Right forelimb (tissue), 1 donor: ENCODE measurements at places on chromosomes 4 and X.
A peak's percentile ranks its signal among the peaks of the same experiment; 100 is the strongest.

- no peak for DNase-seq
Measured at GRCh38 chrX:107712231-107713202, 63.1 kb downstream of the TSC22D3 start.

DNA sequence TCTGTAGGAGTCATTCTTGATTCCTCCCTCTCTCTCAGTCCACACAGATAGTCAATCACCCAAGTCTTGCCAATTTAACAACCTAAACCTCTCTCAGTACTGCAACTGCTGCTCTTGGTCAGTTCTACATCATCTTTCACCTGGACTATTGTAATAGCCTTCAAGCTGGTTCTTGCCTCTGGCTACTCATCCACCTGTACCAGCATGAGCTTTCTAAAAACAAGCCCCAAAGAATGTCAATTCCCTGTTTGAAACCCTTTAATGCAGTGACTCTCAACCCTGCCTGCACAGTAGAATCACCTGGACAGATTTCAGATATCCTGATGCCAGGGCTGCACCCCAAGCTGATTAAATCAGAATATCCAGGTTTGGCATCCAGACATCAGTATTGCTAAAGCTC, 48.3 kb downstream of the VGLL1 start:
- DNase-seq, result no peak

- no peak for DNase-seq
Measured at GRCh38 chr4:165953181-165953580, 80.1 kb downstream of the TLL1 start.

- DNase-seq, result no peak
Measured at GRCh38 chr4:85265234-85265633, 209.7 kb upstream of the ARHGAP24 start.

GRCh38 chr4:140876615-140877364, 120.6 kb upstream of the TBC1D9 start:
- no peak for DNase-seq

DNA sequence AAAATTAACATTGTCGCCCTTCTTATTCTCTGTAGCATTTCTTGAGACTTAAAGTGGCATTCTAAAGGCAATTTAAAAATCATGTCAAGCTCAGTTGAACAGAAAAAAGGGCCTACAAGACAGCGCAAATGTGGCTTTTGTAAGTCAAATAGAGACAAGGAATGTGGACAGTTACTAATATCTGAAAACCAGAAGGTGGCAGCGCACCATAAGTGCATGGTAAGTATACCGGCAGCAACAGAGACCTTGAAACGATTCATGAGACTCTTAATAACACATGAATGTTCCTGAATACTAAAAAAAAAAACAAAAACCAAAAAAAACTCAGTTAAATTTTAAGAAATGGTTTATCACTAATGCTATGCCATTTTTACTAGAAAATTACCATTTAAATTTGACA, 82.4 kb upstream of the HPRT1 start:
- no peak for DNase-seq

DNA sequence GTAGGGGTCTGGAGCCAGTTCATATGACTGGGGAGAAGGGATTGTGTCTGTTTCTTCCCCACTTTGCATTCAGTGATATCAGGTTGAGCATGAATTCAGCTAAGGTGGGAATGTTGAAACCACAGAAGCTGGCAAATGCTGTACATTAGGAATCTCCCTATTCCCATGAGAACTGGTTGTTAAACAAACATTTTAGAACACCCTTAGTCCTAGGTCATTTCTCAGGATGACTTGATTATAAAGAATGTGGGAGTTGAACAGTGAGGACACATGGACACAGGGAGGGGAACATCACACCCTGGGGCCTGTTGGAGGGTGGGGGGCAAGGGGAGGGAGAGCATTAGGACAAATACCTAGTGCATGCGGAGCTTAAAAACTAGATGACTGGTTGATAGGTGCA, 62.6 kb upstream of the LIMCH1 start:
- no peak for DNase-seq

GRCh38 chr4:128323401-128323800, 35.8 kb upstream of the PGRMC2 start:
- no peak for DNase-seq

- DNase-seq, result no peak
Measured at GRCh38 chrX:10725071-10725470, 104.7 kb upstream of the MID1 start.

GRCh38 chrX:153686711-153687110, 1.0 kb upstream of the SLC6A8 start:
- DNase-seq, result no peak

- DNase-seq, result no peak
Measured at GRCh38 chrX:24099394-24099793, 44.6 kb downstream of the EIF2S3 start.

- no peak for DNase-seq
Measured at GRCh38 chrX:133972916-133973315, 12.5 kb downstream of the GPC3 start.

GRCh38 chr4:82785611-82786400, 12.8 kb downstream of the SCD5 start:
- DNase-seq, result no peak

DNA sequence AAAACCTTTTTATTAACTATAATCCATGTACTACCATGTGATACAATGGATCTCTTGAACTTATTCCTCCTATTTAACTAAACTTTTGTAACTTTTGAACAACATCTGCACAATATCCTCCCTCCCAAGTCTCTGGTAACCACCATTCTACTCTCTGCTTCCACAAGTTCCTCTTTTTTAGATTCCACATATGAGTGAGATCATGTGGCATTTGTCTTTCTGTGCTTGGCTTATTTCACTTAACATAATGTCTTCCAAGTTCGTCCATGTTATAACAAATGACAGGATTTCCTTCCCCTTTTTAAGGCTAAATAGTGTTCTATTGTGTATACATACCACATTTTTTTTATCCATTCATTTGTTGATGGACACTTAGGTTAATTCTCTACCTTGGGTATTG, 28.1 kb downstream of the DCAF8L1 start:
- DNase-seq, result no peak

DNA sequence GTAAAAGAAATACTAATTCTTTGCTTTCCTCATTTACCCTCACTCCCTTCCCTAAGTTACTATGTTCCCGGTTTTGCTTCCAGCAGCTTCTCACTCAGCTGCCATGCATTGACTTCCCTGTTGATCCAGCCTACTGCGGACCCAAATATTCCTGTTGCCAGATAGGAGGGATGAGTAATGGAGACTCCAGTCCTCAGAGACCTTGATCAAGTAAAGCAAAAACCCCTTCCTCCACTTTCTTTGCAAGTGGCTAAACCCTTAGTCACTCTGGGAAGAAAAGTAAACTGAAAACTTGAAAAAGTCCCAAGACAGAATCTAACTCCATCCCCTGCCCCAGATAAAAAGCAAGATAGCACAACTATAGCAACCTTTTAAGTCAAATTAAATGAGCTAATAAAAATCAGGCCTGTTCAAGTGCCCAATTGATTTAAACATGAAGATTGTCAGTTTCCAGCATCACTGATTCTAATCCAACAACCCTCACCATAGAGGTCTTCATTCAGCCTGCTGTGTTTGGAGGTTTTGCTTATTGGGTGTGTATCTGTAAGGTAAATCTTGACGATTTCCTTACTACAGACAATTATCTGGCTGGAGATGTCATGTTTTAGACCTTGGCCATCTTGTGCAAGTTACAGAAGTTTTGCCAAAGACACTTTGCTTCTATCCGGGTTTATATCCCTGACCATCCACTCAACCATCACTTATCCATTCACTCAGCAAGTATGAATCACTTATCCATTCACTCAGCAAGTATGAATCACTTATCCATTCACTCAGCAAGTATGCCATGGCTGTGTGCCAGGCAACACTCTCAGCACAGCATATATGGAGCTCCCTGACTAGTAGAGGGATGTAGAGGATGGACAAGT, 17.6 kb downstream of the FGFBP1 start:
- peak; percentile 22 for DNase-seq

- no peak for DNase-seq
Measured at GRCh38 chrX:46202733-46203514, 342.3 kb downstream of the ZNF674 start.

DNA sequence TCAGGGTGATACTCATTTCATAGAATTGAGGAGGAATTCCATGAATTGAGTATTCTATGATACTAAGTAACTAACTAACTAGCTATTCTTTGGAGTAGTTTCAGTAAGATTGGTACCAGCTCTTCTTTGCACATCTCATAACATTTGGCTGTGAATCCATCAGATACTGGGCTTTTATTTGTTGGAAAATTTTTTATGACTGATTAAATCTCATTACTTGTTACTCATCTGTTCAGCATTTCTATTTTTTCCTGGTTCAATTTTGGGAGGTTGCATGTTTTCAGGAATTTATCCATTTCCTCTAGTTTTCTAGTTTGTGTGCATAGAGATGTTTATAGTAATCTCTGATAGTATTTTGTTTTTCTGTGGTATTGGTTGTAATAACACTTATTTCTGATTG, 70.8 kb upstream of the FREM3 start:
- DNase-seq, result no peak

- no peak for DNase-seq
Measured at GRCh38 chrX:55640854-55641253, 17.7 kb downstream of the FOXR2 start.

- no peak for DNase-seq
Measured at GRCh38 chr4:55386073-55386472, 9.7 kb upstream of the TMEM165 start.

- no peak for DNase-seq
Measured at GRCh38 chrX:115449742-115450141, 111.2 kb upstream of the PLS3 start.

DNA sequence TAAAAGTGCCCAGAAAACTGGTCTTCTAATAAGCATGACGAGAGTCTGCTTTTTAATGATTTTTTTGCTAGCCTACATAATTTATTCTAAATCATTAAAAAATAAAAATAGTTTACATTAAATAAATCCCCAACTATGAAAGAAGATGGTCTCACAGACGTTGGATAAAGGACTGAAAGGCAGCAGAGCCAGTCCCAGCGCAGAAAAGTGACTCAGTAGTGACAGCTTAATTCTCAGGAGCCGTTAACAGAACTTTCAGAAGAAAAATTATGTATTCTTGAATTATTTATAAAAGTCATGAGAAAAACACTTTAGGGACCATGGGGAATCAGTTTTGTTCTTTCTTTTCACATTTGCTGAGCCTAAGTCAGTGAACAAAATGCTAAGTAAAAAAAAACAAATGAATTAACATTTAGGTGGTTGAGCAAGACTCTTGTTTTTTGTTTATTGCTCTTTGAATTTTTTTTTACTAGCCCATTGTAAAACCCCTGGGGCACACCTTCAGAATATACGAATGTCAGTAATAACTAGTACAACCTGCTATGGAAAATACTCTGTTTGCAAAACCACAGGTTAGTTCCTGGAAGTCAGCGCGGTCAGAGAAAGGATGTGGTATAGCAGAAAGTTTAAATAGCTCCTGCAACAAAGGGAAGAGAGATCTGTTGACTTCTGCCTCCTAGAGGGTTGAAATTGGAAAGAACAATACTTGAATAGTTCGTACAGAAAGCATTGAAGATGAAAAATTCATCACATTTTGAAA, 50.4 kb upstream of the CCDC160 start:
- no peak for DNase-seq

GRCh38 chr4:120816296-120816965, 106.1 kb downstream of the PRDM5 start:
- DNase-seq, result peak; percentile 61

- no peak for DNase-seq
Measured at GRCh38 chr4:150863456-150863855, 151.6 kb downstream of the LRBA start.

DNA sequence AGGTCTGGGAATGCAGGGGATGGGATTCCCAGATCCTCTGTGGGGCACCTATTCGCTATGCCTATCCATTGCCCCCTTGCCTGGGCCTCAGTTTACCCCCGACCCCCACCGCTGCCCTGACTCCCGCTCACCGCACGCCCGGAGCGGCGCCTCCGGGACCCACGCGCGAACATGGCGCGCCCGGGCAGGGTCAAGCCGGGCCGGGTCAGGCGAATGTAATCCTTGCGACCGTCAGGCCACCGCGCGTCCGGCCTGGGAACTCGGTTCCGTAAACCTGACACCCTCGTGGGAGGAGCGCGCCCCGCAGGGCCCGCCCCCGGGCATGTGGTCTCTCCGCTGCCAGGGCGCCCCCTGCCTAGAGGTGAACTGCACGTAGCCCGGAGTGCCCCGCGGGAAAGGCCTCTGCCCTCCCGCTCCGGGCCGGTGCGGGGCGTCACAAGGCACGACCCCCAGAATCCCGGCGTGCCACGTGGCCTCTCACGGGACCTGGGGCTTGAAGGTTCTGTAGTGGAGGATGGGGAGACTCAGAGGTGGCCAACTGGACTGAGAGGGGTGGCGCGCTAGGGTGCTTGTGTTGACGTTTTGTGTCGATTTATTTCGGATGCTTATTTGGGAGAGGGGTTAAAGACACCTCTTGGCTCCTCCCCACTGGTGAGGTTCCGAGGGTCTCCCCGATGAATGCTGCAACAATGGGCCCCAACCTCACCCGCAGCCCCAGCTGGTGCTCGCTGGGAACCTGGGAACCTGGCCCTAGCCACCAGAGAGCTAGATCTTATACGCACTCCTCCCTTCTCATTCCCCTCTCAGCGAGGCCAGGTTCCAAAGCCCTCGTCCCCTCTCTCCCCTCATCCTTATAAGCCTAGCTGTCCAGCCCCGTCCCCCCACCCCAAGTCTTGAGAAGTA, at the start of gene PRICKLE3:
Gene PRICKLE3, minus strand, starts transcription at position 249 of the 903 bp plus-strand sequence. Its CDS starts 76 bp downstream, at position 173.
- peak; percentile 64 for DNase-seq

- no peak for DNase-seq
Measured at GRCh38 chr4:146582864-146583263, 55.8 kb upstream of the POU4F2 start.

DNA sequence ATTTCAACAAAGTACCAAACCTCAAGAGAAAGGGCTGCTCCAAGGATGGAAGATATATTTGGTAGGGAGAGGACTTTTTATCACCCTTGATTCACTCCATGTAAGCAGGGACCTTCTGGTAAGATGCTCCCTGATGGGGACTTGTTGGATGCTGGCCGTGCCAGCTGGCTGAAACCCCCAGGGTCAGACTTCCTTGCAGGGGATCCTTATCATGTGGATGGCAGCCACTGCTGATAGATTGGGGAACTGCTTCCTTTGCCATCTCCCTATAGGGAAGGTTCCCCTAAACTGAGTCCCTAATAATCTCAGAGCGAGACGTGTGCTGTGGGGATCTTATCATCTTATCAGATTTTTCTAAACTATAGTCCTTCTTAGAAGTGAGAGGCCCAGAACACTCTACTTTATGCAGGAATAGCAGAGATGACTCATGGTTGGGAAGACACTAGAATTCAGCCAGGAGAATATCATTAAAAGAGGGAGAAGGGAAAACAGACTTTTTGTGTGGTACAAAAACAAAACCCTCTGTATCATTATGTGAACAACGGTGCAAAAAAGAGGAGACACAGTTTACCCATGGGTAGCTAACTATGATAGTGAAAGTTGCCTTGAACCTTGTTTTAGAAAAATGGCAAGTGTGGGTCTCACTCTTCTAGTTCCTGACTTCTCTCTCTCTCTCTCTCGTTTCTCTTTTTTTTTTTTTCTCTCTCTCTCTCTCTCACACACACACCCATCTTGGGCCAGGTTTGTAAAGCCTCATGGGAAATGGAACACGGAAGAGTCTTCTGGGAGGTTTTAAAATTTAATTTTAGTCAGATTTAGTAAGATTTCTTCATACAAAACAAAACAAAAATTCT, 16.1 kb downstream of the RHOH start:
- no peak for DNase-seq
